RPMI7951 (cell line): ENCODE measurements at places on chromosomes 11 and 22.

DNA sequence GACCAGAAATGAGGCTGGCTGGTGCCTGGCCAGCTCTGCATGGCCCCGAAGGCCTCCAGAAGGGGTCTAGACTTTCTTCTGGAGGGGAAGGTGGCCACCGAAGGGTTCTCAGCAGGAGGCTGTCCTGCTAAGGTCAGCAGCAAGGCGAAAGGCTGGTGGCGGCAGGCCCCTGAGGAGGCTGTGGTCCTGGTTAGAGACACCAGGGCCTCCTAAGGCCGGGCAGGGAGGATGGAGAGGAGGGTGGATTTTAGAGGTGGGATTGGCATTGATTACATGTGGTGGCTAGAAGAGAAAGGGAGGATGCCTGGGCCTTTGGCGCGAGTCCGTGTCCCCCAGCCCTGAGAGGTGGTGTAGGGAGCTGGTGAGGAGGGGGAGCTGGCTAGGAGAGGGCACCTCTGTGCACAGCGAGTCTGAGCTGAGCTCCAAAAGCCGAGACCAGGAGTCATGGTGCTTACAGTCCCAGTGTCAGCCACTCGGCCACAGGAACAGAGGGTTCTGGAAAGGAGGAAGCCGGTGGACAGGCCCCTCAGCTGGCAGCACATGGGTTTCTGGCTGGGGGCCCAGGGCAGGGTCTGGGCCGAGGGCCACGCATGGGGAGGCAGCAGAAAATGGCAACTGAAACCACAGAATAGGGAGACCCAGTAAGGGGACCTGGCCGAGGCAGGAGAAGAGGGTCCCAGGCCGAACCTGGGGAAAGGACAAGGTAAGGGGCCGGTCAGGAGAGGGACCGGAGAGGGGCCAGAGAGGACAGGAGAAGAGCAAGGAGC is 2.5 kb downstream of the FERMT3 start:
- no peak for DNase-seq

- no peak for DNase-seq
These were observed 12.8 kb upstream of the EFCAB6 start for GRCh38 chr22:43824724-43825420.

- no peak for DNase-seq
These were observed 89.7 kb upstream of the SHANK2 start for GRCh38 chr11:71342116-71342515.

DNA sequence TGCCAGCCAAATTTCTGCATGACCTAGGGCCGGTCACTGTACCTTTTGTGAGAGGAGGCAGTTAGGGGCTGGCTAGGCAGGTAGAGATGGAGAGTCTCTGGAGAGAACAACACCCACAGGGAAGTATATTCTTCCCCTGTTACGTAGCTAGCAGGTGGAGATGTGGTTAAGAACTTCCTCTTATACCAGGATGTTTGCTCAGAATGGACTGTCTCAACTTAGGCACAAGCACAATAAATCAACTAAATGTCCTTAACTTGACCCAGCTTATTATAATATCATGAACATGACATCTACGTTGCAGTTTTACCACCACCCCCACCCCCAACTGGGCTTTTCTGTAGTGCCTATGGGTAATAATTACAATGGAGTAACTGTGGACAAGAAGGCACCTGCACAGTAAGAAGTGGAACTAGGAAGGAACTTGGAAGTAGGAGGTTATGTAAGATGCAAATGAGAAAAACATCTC is 60.7 kb upstream of the MPEG1 start:
- DNase-seq = no peak

DNA sequence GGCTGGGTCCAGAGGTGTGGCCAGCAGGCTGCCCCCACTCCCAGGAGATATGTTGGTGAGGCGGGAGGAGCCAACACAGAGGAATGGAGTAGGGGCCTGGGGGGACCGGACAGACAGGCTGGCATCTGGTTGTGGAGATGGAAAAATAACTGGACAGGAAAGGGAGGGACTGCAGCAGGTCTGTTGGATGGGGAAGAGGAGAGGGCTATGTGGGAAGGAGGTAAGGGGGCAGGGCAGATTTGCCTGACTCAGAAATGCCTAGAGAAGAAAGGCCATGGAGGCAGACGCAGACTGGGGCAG is 160.4 kb downstream of the TRIM29 start:
- no peak for DNase-seq

GRCh38 chr11:61472282-61472681 is 36.3 kb upstream of the LRRC10B start:
- DNase-seq = no peak

DNA sequence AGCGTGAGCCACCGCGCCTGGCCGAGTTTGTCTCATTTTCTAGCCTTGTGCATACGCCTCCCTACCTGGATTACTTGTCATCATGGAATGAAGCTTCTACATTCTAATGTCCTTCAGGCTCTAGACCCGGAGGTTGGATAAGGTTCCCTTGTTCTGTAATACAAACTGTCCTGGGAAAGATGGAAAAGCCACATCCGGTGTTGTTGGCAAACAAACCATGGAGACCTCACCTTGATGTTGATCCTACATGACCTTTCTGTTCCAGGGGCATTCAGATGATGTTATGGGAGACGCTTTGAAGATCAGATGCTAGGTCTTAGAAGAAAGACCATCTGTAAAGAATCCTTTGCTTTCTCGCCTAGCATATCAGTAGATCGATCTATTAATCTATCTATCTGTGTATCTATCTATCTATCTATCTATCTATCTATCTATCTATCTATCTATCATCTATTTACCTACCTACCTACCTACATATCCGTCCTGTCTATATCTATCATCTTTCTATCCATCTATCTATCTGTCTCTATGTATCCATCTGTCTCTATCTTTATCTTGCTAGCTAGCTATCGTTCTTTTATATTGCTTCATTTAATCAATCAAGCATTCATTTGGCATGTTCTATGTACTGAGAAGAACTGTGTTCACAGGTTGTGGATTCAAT is 46.3 kb upstream of the GRK3 start:
- DNase-seq = no peak

DNA sequence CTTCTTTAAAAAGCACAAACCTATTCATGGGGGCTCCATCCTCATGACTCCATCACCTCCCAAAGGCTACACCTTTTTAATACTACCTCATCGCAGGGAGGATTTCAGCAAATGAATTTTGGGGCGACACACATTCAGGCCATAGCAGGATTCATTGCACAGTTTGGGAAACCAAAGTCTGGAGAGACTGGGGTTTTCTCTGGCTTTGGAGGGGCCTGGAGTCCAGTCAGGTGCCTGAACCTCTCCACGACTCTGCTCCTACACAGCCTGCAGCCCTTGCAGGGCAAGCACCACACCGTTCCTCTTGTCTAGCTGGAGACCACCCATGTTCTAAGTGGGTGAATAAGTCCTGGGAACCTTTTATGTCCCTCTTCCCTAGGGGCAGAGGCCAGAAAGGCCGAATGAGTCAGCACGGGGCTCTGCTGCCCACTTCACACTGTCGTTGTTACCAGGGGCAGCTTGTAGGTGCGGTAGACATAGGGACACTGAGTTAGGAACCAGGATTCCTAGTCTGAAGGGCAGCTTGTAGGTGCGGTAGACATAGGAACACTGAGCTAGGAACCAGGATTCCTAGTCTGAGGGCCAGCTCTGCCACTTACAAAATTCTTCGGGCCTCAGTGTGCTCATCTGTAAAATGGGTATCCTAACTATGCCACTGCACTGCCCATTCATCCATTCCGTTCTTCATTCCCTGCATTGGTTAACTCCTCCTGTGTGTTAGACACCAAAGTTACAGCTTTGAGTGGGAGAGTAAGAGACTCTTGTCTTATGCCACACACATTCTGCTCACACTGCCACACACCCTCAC is 251.7 kb upstream of the B3GAT1 start:
- no peak for DNase-seq

DNA sequence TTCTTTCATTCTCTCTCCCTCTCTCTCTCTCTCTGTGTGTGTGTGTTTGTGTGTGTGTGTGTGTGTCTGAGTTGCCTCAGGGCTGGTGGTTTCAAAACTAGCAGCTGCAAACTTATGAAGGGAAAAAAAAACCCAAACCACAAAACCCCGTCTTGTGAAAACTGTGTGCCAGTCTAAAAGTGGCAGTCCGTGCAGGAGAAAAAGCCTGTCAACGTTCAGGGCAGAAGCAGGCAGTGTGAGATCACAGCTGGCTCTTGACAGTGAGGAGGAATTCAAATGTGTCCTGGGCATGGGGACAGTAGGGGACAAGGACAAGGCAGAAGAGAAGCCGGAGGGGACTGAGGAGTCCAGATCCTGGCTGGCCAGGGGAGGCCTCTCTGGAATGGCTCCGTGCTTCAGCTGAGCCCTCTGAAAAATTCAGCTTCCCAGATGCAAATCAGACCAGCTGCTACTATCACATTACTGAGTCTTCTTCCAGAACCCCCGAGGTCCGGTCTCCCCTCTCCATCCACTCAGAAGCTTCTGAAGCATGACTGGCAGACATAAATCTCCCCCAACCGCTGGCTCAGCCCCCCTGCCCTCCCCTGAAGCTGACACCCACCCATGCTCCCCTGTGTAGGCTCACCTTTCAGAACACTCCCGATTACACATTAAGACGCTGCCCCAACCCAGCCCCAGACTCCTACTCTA is 31.9 kb downstream of the FLI1 start:
- peak; percentile 89 for DNase-seq

GRCh38 chr11:60946601-60947264 is 5.2 kb downstream of the SLC15A3 start:
- DNase-seq = no peak

- no peak for DNase-seq
These were observed 22.4 kb upstream of the MYH9 start for GRCh38 chr22:36409911-36410756.

DNA sequence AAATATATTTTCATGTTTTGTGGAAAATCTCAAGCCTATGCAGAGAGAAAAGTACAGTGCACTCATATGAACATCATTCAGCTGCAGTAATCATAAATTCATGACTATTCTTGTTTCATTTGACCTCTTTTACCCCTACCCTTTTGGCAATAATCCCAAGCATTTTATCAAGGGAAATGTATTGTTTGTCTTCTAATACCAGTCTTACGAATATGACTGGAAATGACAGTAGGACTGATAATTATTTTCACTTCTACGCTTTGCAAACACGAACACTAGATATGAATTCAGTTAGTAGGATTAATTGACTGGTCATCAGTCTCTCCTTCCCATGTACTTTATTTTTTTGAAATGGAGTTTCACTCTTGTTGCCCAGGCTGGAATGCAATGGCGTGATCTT is 90.3 kb downstream of the MTMR3 start:
- no peak for DNase-seq

- no peak for DNase-seq
These were observed 18.0 kb downstream of the PPP2R1B start for GRCh38 chr11:111748035-111748804.
